ENCODE measurements at places on chromosomes 1 and 21. TPM values are rescaled to one million over a fixed set of nuclear protein-coding genes. Genes with fewer than 3 reads are reported as not detected.

DNA sequence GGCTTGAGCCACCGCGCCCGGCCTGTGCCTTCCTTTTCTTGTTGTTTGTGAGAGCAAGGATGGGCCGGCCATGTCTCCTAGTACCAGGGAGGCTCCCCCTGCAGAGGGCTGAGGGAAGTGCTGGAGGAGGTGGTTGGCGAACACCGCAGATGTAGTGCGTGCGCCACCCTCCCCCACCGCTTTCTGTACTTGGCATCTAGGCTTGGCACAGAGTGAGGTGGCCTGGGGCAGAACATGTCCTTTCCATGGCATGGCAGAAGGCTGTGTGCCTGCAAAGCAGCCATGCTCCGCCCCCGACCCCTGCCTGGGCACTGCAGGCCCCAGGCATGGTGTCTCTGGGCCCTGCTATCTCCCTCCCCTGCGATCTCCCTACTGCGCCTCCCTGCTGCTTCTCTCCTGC lies 30.7 kb downstream of the ALPL start:
- H3K36me3 ChIP-seq: no peaks in the 10 kb centered on the region
- peaks cover 16% of the 10 kb centered on the region for H3K27me3 ChIP-seq
- H3K4me1 ChIP-seq: peaks cover 20% of the 10 kb centered on the region
- H3K27ac ChIP-seq: no peak overlapping the region
- H3K4me3 ChIP-seq: no peak overlapping the region
- DNase-seq: no peak

GRCh38 chr1:102252731-102253505 lies 256.2 kb upstream of the OLFM3 start:
- DNase-seq: no peak
- H3K27ac ChIP-seq: no peak overlapping the region
- H3K4me1 ChIP-seq: no peaks in the 10 kb centered on the region
- no peaks in the 10 kb centered on the region for H3K36me3 ChIP-seq

GRCh38 chr1:106925750-106926149 lies 130.7 kb upstream of the PRMT6 start:
- H3K27me3 ChIP-seq: no peaks in the 10 kb centered on the region
- H3K4me3 ChIP-seq: no peak overlapping the region
- no peak overlapping the region for H3K27ac ChIP-seq
- peaks cover 4% of the 10 kb centered on the region for H3K4me1 ChIP-seq

The CALML6 gene
- 0.91 TPM for total RNA-seq

The ACTL8 gene
- 2.0 TPM for total RNA-seq

Measured in astrocyte (in vitro differentiated cells and primary cell).